ENCODE measurements at places on chromosomes 2 and 18.

- no peak for DNase-seq
Measured at GRCh38 chr2:148653437-148653836, 8.9 kb downstream of the EPC2 start.

- DNase-seq: no peak
Measured at GRCh38 chr2:17587469-17587868, 47.0 kb downstream of the VSNL1 start.

DNA sequence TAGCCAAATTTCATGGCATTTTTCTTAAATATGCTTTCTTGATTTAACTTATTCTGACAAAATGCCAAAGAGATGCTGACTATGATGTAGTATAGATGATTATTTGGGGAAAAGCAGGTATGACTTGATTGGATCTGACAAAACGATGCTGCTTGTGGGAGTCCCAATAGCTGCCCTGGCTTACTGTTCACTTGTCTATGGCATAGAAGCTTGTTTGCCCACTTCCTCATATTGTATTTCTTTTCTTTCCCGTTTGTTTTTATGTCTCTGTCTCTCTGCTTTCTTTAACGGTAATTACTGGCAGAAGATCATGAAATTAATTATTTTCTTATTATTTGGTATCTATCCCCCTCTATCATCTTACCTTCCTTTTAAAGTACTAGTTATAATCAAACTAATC is 43.0 kb downstream of the EPC2 start:
- no peak for DNase-seq

DNA sequence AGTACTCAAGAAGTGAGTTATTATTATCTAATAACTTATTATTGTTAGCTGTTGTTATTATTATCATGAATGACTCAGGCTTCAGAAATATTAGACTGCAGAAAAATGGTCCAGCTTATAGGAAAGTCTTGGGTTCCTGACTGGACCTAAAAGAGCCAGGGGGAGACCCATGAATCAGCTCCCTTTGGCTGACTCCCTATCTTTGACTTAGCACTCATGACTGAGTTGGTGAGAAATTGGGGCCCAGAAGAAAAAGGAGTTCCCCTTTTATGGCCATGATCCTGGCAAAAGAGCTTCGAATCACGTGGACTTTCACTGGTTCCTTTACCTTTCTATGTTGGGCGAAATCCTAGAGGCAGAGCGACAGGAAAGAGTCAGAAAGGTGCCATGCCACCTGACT is 145.8 kb downstream of the MYO3B start:
- DNase-seq: no peak

DNA sequence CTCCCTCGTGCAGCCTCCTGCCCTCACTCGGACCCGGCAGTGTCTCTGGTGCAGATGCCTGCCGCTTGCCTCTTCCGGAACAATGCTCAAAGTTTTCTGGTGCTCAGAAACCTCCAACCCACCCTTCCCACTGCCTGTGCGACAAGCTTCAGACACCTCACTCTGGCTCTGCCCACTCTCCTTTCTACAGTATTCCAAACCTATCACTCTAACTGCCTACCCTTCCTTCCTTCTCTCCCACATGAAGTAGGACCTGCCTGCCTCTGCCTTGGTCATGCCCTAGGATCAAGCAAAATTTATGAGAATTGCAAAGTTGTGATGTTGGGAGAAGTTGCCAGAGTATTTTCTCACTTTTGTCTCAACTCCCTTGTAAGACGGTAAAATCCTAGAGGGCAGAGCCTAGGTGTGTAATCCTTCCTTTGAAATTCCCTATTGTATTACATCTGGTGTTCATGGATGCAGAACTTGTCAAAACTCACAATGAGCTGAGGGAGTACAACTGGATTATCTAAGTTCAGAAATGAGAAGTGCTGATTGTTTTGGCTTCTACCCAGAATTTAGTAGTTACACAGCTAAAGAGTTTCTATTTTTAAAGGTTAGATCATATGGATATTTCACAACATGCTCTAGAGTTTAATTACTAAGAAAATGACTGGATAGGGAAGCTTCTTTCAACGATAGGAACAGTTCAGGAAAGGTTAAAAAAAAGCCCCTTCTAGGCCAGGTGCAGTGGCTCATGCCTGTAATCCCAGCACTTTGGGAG is 7.2 kb downstream of the NPC1 start:
- DNase-seq: no peak

DNA sequence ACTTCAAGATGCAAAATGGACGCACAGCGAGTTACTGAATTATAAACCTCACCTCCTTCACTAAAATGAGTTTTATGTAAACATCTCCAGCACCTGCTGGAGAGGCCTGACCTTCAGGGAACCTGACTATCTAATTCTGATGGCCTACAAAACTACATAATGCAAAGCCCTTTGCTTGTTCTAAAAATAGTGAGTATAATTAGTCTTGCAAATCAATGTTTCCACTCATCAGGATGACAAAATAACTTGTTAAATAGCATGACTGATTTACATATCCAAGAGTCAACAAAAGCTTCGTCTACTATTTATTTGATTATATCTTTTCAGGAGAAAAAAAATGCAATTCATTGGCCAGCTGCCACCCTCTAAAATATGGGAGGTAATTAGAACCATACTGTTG is 326.3 kb upstream of the MC4R start:
- DNase-seq: no peak

DNA sequence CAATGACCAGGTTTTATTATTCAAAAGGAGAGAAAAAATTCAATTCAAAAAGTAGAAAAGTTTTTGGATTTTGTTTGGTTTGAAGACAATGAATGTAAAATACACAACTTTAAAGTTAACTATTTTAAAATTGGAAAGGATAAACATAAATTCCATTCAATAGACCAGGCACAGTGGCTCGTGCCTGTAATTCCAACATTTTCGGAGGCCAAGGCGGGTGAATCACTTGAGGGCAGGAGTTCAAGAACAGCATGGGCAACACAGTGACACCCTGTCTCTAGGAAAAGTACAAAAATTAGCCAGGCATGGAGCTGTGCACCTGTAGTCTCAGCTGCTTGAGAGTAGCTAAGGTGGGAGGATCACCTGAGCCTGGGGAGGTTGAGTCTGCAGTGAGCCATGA is 54.7 kb downstream of the SCN9A start:
- DNase-seq: no peak

DNA sequence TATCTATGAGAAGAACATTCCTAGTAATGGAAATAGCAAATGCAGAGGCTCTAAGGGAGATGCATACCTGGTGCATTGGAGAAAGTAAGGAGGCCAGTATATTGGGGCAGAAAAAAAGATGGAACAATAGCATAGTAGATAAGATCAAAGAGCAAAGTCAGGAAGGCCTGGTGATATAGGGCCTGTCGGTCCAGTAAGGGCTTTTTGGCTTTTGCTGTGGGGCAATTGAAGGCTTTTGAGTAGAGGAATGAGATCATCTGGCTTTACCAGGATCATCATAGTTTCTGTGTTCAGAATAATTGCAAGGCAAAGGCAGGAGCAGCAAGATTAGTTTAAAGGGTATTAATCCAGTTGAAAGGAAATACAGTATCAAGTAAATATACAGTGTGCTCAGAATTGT is 111.8 kb downstream of the EHBP1 start:
- DNase-seq: no peak

- no peak for DNase-seq
Measured at GRCh38 chr2:136765256-136766072, at the start of gene THSD7B. THSD7B (plus strand) TSS chr2:136765545; CDS start chr2:136882179, 116,634 bp downstream.

GRCh38 chr2:85199698-85200097 is 66.5 kb downstream of the TCF7L1 start:
- no peak for DNase-seq

DNA sequence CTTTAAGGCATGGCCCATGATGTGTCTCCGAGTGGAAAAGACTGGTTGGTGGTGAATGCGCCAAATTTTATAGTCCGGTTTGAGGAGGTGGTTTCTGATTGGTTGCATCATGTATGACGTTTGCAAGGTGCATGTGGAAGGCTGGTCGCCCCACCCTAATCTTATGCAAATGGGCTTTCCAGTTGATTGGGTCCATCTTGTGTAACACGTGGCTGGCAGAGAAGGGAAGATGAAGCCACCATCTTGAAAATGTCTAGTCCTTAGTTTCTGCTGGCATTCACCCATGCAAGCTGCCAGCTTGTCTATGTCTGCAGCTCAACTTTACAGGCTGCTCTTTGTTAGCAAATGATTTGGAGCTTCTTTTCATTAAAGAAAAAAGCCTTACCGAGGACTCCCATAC is 132.2 kb downstream of the PIK3C3 start:
- DNase-seq: no peak

GRCh38 chr2:187102381-187102780 is 253.4 kb upstream of the ZSWIM2 start:
- DNase-seq: no peak

GRCh38 chr2:149902081-149902480 is 314.5 kb upstream of the MMADHC start:
- no peak for DNase-seq

DNA sequence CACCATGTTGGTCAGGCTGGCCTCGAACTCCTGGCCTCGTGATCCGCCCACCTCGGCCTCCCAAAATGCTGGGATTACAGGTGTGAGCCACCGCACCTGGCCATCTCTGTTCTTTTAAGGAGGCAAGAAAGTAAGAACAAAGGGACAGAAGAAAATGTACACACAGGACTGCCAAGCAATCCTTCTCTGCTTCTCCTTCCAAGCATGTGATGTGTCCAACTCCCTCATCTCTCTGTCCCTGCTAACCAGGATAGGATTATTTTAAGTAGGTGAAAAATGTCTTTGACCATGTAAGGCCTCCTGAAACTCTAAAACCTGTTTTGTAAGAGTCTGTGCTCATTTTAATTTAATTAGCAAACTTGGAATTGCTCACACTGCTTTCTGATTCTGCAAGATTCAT is 89.3 kb upstream of the ATL2 start:
- DNase-seq: no peak

- DNase-seq: no peak
Measured at GRCh38 chr2:45612731-45613130, 1.7 kb upstream of the SRBD1 start.

- DNase-seq: no peak
Measured at GRCh38 chr2:216700088-216700567, 4.8 kb upstream of the IGFBP5 start.

DNA sequence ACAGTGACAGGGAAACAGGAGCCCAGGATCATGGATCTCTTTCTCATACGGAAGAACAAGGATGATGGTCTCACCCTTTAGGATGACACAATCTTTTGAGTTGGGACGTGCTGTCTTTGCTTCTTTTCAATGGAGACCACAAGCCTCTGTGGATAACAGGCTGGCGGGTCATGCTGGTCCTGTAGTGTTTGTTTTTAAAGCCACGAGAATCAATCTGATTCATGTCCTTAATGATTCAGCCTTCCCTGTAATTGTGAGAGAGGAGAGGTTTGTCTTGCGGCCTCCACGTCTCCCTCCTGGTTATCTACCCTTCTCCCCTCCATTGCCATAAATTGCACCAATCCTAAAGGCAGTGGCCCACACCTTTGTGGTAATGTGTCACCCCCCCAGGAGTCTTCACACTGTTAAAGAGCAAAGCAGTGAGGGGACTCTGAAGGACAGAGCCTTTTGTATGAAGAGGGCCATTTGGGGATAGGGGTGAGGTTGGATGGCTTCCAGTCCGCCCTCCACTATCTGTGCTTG is 87.7 kb upstream of the TGFA start:
- no peak for DNase-seq

- DNase-seq: no peak
Measured at GRCh38 chr2:190781604-190782198, 98.9 kb upstream of the GLS start.

- DNase-seq: no peak
Measured at GRCh38 chr2:128820452-128820851, 501.8 kb upstream of the HS6ST1 start.

- DNase-seq: no peak
Measured at GRCh38 chr2:13698847-13699246, 933.7 kb upstream of the LRATD1 start.

- no peak for DNase-seq
Measured at GRCh38 chr2:161839926-161840325, 215.7 kb downstream of the SLC4A10 start.

DNA sequence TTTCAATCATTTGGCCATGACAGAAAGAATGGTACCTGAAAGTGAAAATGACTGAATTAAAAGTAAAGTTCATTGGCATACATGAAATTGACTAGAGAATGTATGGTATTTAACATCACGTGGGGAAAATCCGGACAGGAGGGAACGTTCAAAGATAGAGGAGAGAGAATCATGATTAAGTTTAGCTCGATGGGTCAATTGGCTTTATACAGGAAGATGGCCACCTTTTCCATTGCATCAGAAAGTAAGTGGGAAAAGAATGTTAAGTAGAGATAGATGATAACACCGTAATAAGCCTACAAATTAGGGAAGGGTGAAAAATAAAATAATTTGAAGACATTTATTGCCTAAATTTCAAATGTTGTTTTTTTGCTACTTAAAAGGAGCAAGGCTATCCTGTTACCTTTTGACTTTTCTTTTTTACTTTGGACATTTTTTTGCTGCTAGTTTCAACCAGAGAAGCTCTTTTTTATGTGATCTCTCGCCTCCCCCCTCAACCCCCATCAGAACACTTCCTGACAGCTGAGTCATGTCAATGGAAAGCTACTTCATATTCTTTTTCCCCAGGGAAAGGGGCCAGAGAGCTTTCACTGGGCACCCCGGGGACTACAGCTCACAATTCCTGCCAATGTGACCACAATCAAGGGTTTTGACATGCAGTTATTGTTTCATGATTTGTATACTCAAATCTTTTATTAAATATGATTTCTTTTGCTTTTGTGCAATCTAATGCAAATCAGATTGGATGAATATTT is 767 bp upstream of the CCDC102B start:
- no peak for DNase-seq

GRCh38 chr2:190695739-190696138 is 46.9 kb downstream of the NAB1 start:
- no peak for DNase-seq

- DNase-seq: no peak
Measured at GRCh38 chr2:201707753-201708152, 9.3 kb upstream of the MPP4 start.

- no peak for DNase-seq
Measured at GRCh38 chr2:150090031-150090430, 397.4 kb downstream of the RND3 start.

GRCh38 chr2:903223-903900 is 47.3 kb upstream of the SNTG2 start:
- DNase-seq: no peak

GRCh38 chr2:23606968-23607367 is 222.0 kb downstream of the KLHL29 start:
- DNase-seq: no peak

- no peak for DNase-seq
Measured at GRCh38 chr2:234676783-234677450, 180.0 kb upstream of the ARL4C start.

GRCh38 chr2:170742896-170743529 is 27.2 kb upstream of the ERICH2 start:
- no peak for DNase-seq

- DNase-seq: no peak
Measured at GRCh38 chr2:12175323-12175722, 428.9 kb downstream of the LPIN1 start.

DNA sequence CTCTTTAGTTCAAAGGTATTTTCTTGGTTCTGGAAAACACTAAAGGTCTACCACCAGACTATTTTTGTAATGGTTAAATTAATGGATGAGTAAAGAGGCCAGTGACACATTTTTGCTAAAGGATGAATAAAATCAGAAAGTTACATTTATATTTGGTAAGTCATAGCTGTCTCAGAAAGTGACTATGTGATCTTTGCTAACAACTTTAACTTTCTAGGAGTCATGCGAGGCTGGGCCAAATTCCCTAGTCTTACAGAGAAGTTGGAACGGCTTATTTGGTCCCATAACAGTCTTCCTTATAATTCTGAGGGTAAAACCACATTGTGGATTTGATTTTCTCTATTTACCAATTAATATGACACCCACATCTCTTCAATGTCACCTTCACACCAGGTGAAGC is 198.1 kb downstream of the PDE1A start:
- DNase-seq: no peak

- DNase-seq: no peak
Measured at GRCh38 chr18:74831571-74832250, 234.0 kb downstream of the ZNF407 start.
